Panc1 (cell line): ENCODE measurements at places on chromosomes 5 and 9. TPM values are rescaled to one million over a fixed set of nuclear protein-coding genes. Genes with fewer than 3 reads are reported as not detected.

Gene SOWAHA
- total RNA-seq = not detected

Gene KLF4
- total RNA-seq = 5.2 TPM

- no peak for DNase-seq
Measured at GRCh38 chr5:109027983-109028607, 280.4 kb downstream of the FER start.

- no peak for DNase-seq
Measured at GRCh38 chr5:137684761-137685160, 51.1 kb downstream of the KLHL3 start.
